ENCODE measurements at places on chromosomes 1 and 21.

GRCh38 chr1:84450910-84451309 is 28.2 kb upstream of the RPF1 start:
- no peak for DNase-seq
- peaks cover 7% of the 10 kb centered on the region for H3K36me3 ChIP-seq
- H3K4me3 ChIP-seq: no peak overlapping the region
- H3K27me3 ChIP-seq: peaks cover 10% of the 10 kb centered on the region
- H3K4me1 ChIP-seq: no peaks in the 10 kb centered on the region
- no peak overlapping the region for H3K27ac ChIP-seq

GRCh38 chr1:193338194-193338593 is 151.8 kb upstream of the B3GALT2 start:
- H3K27ac ChIP-seq: no peak overlapping the region
- no peak overlapping the region for H3K4me3 ChIP-seq
- H3K4me1 ChIP-seq: no peaks in the 10 kb centered on the region
- no peak for DNase-seq
- H3K27me3 ChIP-seq: no peaks in the 10 kb centered on the region

DNA sequence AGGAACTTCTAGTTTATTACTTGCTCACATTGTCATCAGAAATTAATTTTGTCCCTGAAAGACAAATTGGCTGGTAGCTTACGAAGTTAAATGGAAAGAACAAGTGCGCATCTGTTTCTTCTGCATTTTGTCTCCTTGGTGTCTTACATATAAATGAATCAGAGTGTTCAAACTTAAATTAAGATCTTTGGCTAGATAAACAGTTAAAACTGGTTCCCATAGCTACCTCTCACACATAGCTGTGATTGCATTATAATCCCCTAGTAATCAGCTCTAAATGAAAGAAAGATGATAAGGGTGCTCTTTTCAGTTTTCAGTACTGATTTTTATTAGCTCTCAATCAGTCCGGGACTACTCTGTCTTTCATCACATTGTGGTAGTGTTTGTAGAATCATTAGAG is 124.2 kb upstream of the LMO4 start:
- peaks cover 5% of the 10 kb centered on the region for H3K27me3 ChIP-seq
- H3K4me3 ChIP-seq: no peak overlapping the region
- H3K36me3 ChIP-seq: no peaks in the 10 kb centered on the region
- H3K4me1 ChIP-seq: peaks cover 36% of the 10 kb centered on the region

DNA sequence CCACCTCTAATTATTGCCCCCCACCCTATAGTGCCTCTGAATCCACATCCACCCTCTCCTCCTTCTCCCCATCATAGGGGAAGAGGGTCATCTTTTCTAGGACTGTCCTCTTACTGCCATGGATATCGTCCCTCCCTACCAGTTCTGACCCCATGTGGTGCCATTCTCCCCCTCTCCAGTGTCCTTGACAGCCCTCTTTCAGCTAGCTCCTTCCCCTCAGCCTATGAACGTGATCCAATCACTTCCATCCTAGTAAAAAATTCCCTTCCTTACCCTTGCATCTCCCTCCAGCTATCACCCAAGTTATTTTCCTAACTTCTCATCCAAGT is 172.7 kb downstream of the RRAGC start:
- no peak overlapping the region for H3K27ac ChIP-seq

DNA sequence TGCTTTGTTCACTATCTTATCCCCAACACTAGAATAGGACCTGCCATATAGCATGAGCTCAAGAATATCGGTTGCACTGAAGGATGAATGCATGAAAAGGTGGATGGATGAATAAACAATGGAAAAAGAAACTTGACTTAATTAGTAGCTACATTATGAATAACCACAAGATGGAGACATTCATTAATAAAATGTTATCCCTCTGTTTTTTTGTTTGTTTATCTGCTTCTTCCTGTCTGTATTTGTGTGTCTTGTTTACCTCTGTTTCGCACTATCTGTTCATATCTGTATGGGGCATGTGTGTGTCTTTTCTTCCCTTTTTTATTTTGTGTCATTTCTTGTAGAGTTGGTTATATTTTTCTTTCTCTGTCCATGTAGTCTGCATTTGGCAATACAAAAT is 1.1 kb upstream of the OR14I1 start:
- no peak overlapping the region for H3K27ac ChIP-seq
- H3K4me3 ChIP-seq: no peak overlapping the region
- peaks cover 7% of the 10 kb centered on the region for H3K27me3 ChIP-seq
- H3K4me1 ChIP-seq: no peaks in the 10 kb centered on the region

DNA sequence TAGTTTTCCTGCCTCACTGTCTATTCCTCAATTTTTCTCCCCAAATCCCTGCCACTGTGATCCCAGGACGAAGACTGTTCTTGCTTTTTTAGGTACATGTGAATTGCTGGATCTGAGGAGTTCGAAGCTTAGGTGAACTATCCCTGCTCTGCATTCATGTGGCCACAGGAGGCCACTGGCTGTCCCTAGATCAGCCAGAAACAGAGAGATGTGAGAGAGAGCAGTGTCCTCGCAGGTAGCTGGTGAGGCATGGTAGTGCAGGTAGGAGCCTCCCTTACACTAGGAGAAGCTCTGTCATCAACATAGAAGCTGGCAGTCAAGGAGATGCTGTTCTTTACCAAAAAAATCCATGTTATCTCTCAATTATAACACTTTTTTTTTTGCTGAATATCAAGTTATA is 71.5 kb downstream of the USP24 start:
- peaks cover 53% of the 10 kb centered on the region for H3K36me3 ChIP-seq
- no peaks in the 10 kb centered on the region for H3K4me1 ChIP-seq

DNA sequence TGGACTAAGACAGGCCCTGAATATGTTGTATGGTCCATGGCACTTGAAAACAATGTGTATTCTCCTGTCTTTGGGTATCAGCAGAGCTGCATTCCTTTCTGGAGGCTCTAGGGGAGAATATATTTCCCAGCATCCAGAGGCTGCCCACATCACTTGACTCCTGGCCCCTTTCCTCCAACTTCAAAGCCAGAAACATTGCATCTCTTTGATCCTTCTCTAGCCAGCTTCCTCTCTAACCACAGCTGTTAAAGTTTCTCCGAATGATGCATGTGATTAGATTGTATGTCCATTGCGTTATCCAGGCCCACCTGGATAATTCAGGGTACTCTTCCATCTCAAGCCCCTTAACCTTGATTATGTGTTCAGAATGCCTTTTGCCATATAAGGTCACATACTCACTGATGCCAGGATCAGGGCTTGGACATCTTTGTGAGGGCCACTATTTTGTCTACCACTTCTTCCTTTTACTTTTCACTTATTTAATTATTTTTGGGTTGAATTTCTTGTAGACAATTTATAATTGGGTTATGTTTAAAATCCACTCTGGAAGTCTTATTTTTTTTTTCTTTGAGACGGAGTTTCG is 5.3 kb downstream of the CHD1L start:
- H3K4me3 ChIP-seq: no peak overlapping the region
- no peaks in the 10 kb centered on the region for H3K27me3 ChIP-seq
- H3K4me1 ChIP-seq: peaks cover 32% of the 10 kb centered on the region
- no peak overlapping the region for H3K27ac ChIP-seq
- H3K36me3 ChIP-seq: peaks cover 64% of the 10 kb centered on the region

DNA sequence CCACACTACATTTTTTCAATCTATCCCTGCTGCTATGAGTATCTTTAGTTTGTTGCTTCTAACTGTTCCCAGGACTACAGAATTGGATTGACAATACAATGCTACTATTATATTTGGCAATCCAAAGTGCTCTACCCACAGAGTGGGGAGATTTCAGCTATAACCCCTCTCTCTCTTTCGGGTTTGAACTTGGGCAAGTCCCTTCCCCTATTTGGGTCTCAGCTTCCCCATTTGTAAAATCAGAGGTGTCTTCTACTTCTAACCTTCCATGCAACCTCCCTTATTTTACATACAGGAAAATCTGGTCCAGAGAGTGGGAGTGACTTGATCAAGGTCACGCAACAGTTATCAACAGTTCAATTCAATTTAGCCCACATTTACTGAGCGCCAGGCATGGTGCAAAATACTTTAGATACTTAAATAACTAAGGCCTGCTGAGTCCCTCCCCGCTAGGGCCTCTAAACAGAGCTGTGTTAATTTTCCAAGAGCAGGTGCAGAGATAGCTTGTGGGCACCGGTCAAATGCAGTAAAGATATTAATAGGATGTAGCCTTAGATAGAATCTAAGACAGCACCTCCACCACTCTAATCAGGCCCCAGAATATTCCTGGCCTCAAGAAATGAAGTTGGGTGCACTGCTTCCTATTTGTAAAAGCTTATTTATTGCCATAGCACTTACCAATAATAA is 9.4 kb upstream of the GPX7 start:
- no peak overlapping the region for H3K4me3 ChIP-seq
- no peak overlapping the region for H3K27ac ChIP-seq
- no peaks in the 10 kb centered on the region for H3K27me3 ChIP-seq
- no peak for DNase-seq

- peaks cover 53% of the 10 kb centered on the region for H3K4me1 ChIP-seq
- no peak overlapping the region for H3K4me3 ChIP-seq
- DNase-seq: no peak
- H3K27ac ChIP-seq: no peak overlapping the region
- no peaks in the 10 kb centered on the region for H3K36me3 ChIP-seq
- H3K27me3 ChIP-seq: peaks cover 4% of the 10 kb centered on the region
These were observed 28.1 kb upstream of the IL10 start for GRCh38 chr1:206800411-206800810.

- H3K4me1 ChIP-seq: peaks cover 48% of the 10 kb centered on the region
- no peak overlapping the region for H3K4me3 ChIP-seq
- H3K27me3 ChIP-seq: no peaks in the 10 kb centered on the region
- DNase-seq: peak; percentile 67
These were observed 6.2 kb downstream of the ARHGEF16 start for GRCh38 chr1:3460672-3461131.

DNA sequence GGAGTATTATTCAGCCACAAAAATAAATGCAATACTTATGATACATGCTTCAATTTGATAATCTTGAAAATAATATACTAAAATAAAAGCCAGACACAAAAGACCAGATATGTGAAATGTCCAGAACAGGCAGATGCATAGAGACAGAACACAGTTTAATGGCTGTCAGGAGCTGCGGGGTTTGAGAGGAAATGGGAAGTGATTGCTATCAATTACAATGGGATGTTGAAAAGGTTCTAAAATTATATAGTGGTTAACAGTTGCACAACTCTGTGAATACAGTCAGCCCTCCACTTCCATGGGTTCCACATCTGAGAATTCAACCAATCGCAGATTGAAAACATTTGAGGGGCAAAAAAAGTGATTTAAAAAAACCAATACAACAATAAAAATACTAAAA is 54.0 kb downstream of the LTN1 start:
- DNase-seq: no peak
- no peaks in the 10 kb centered on the region for H3K27me3 ChIP-seq
- peaks cover 26% of the 10 kb centered on the region for H3K36me3 ChIP-seq
- no peaks in the 10 kb centered on the region for H3K4me1 ChIP-seq
- H3K27ac ChIP-seq: no peak overlapping the region

DNA sequence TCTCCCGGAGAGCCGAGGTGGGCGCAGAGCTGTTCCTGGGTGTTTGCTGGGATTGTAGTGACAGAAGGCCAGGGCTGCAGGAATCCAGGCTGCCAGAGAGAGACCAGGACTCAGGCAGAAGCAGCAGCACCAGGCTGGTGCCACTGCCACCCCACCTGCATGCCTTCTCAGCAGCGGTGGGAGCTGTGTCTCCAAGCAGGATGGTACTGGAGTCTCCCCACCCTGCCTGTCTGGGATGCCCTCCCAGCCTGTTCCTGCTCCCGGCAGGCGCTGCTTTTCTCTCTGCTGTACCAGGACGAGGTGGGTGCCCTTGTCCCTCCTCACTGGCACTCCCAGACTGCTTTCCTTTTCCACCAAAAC is 4.5 kb upstream of the HES4 start:
- H3K36me3 ChIP-seq: peaks cover 12% of the 10 kb centered on the region
- peaks cover 9% of the 10 kb centered on the region for H3K27me3 ChIP-seq
- peaks cover 40% of the 10 kb centered on the region for H3K4me1 ChIP-seq
- no peak for DNase-seq

DNA sequence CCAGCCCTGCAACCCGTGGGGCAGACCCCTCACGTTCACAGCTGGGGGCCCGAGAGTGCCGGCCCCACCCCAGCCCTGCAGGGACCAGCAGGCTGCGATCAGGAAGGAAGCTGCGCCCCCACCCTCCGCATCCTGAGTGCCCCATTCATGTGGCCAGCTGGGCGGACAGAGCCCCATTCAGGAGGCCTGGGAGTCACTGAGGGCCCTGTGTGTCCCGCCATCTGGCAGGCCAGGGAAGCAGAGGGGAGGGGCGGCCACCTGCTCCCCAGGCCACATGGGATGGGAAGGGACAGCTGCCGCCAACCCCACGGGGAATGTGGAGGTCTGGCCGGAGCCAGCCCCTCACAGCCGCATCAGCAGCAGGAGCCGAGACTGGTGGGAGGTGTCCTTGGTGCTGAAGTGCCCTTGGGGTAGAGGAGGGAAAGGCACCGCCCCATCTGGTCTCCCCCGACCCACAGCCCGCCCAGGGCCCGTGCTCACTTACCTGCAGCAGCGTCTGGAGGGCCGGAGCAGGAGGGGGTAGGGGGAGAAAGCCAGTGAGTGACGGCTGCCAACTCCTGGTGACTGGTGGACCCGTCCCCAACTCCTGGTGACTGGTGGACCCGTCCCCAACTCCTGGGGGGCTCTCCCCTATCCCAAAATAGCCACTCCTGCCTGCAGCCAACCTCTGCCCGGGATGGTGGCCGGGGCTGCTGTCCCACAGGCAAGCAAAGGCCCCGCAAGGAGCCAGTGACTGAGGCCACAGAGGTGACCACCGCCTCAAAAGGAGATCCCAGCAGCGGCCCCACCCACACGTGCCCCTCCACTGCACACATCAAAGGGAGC is 8.7 kb downstream of the ACAP3 start:
- H3K4me3 ChIP-seq: no peak overlapping the region
- H3K4me1 ChIP-seq: no peaks in the 10 kb centered on the region
- no peak overlapping the region for H3K27ac ChIP-seq
- DNase-seq: peak; percentile 82

- H3K36me3 ChIP-seq: no peaks in the 10 kb centered on the region
- H3K4me3 ChIP-seq: no peak overlapping the region
- H3K4me1 ChIP-seq: no peaks in the 10 kb centered on the region
- no peak overlapping the region for H3K27ac ChIP-seq
- DNase-seq: no peak
- H3K27me3 ChIP-seq: no peaks in the 10 kb centered on the region
These were observed 41.3 kb upstream of the TNFSF4 start for GRCh38 chr1:173248247-173248940.
